Central memory CD8-positive, alpha-beta T cell (primary cell): ENCODE measurements at places on chromosomes 13 and 19.

DNA sequence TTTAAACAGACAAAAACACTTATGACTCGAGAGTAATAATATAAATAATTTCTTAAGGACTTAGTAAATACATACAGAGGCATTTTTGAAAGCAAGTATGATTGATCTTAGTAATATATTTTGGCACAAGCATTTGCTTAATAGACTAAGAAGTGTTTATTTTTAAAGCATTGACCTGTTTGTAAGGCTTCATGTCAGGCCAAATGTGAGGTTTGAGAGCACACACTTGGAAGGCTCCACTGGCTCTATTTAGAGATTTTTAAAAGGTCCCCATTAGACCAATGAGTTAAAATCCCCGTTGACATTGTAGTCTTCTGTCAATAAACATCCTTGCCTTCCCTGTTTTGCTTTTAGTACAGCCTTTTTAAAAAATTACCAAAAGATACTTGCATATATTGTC lies 50.4 kb downstream of the ATP8A2 start:
- DNase-seq = no peak

- no peak for DNase-seq
Observed at GRCh38 chr13:46109451-46109850, 4.6 kb upstream of the CPB2 start.

- no peak for DNase-seq
Observed at GRCh38 chr13:114194853-114195252, 15.8 kb downstream of the CFAP97D2 start.

GRCh38 chr19:45952686-45953505 lies 20.8 kb downstream of the NOVA2 start:
- no peak for DNase-seq

- no peak for DNase-seq
Observed at GRCh38 chr13:24613755-24614154, 66.5 kb upstream of the ATP12A start.

DNA sequence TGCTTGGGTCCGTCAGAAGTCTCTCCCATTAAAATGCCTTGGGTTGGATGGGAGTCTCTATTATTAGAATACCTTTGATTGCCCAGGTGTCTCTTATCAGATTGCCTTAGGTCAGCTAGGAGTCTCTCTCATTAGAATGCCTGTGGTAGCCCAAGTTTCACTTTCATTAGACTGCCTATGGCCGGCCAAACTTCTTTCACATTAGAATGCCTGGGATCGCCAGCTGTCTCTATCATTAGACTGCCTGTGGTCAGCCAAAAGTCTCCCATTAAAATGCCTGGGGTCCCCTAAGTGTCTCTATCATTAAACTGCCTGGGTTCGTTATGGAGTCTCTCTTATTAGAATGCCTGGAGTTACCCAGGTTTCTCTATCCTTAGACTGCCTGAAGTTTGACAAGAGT lies 1476.7 kb downstream of the UQCRFS1 start:
- no peak for DNase-seq

DNA sequence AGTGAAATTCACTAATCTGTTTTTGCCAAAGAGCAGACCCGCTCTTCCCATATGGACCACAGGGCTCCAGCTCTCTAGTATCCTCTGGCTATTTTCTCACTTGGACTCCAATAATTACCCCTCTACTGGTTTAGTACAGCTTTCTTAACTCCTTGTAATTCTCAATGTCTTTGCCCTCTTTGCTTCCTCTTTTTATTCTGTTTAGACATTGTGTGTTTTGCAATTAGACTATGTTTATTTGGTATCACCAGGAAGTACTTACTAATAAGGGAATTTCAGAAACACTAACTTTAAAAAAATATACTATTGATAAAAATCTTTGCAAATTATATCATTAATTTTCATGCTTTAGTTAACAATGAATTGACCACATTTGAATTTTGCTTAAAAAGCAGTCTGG lies 111.6 kb upstream of the OBI1 start:
- DNase-seq = no peak

- no peak for DNase-seq
Observed at GRCh38 chr13:33721724-33722123, 96.2 kb upstream of the RFC3 start.

DNA sequence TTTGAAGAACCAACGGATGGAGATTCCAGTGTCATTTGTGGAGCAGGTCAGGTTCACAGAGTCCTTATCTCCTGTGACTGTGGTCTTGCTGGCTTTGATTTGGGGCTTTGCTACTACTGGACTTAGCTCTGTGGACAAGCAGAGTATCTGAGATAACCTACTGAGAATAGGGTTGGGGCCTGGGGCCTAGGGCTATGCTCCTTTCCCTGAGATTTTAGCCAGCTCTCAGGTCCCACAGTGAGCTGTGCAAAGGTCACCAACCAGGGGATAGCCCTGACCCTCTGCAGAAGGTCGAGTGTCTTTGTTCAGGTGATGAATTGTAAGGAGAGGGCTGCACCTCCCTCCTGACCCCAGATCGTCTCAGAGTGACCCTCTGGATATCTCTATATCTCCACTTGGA lies 9.2 kb downstream of the CEACAM1 start:
- DNase-seq = no peak

DNA sequence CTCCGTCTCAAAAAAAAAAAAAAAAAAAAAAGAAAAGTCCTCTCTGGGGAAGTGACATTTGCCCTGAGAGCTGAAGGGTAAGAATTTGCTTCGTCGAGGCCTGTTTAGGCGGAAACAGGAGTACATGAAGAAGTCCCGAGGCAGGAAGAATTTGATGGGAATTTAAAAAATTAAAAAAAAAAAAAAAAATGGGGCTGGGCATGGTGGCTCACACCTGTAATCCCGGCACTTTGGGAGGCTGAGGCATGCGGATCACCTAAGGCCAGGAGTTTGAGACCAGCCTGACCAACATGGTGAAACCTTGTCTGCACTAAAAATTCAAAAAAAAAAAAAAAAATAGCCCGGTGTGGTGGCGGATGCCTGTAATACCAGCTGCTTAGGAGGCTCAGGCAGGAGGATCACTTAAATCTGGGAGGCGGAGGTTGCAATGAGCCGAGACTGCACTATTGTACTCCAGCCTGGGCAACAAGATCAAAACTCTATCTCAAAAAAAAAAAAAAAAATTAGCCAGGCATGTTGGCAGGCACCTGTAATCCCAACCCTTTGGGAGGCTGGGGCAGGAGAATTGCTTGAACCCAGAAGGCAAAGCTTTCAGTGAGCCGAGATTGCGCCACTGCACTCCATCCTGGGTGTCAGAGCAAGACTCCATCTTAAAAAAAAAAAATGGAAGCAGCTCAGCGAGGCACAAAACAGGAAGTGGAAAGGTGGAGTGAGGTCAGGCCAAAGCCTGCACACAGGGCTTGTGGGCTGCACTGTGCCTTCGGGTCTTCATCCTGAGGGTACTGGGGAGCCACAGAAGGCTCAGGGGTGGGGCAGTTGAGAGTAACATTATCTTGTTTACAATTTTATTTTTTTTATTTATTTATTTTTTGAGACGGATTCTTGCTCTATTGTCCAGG lies 4.9 kb downstream of the BAX start:
- no peak for DNase-seq

GRCh38 chr13:59607780-59608233 lies 555.9 kb downstream of the DIAPH3 start:
- no peak for DNase-seq

GRCh38 chr13:44763615-44764301 lies 187.6 kb upstream of the TSC22D1 start:
- DNase-seq = no peak

GRCh38 chr13:24922387-24922744 lies 158.4 kb downstream of the RNF17 start:
- no peak for DNase-seq

DNA sequence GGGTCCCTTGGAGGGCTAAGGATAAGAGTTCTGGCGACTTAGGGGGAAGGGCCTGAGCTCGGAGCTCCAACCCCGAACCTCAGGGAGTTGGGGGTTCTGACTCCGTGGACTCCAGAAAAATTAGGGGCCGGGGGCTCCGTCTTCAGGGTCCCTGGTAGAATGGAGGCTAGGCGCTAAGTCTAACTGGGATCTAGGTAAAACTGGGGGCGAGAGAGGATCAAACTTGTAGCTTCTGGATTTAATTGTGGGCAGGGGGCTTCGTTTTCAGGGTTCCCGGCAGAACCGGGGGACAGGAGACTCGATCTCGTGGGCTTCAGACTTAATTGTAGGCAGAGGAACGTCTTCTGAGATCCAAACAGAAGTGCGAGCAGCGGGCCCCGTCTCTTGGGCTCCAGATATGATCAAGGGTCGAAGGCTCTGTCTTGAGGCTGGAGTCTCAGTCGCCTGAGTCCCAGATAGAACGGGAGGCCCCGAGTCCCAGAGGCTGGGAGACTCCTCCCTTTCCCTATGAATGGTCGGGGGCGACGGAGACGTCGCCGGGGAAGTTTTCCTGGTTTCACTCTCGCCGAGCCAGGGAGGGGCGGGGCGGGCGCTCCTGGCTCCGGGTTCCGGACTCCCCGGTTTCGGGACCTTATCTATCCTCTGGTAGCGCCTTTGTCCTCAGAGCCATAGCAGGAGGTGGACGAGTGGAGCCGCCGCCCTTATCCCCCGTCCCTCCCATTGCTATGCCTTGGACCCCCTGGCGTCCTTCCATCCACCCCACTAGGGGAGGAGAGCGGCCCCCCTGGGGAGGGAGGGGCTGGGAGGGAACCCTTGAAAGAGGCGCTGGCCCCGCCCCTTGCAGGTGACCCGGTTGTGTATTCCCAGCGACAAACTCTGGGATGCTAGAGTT lies 1.3 kb downstream of the NECTIN2 start:
- DNase-seq = no peak

- no peak for DNase-seq
Observed at GRCh38 chr13:23680845-23681669, 110.8 kb downstream of the TNFRSF19 start.

DNA sequence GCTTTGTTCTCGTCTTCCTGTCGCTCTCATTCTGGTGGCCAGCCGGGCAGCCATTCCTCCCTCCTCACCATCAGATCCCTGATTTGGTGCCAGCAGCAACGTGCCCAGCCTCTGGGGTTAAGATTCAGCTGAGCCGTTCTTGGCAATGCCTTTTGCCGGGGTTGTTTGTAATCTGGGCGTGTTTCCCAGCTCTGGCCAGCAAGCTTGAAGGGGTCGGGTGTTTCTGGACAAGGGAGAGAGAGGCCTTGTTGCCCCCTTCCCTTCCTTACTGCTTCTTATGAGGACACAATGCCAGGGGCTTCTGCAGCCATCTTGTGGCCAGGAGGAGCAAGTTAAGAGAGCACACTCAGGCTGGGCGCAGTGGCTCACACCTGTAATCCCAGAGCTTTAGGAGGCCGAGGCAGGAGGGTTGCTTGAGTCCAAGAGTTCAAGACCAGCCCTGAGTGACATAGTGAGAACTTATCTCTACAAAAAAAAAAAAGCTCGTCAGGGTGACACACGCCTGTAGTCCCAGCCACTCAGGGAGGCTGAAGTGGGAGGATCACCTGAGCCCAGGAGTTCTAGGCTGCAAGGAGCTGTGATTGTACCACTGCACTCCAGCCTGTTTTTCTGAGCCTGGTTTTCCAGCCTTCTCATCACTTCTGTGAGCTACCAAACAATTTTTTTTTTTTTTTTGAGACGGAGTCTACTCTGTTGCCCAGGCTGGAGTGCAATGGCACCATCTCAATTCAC lies 10.7 kb upstream of the CRTC1 start:
- no peak for DNase-seq

DNA sequence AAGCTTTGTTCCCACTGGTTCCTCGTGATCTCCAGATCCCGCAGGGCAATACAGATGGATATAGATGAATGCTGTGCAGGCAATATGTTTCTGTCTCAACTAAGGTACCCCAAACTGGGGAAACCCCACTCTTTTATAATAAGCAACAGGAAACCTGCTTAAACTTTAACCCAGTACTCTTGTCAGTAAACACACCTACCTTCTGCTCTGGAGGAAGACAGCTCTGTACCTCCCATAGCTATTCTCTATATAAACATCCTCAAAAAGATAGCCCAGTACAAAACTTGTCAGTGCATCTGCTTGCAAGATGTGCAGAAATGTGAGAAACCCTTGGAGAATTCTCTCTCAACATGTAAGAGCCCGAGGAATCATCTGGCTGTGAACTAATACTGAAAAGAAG lies 583.6 kb downstream of the OLFM4 start:
- no peak for DNase-seq

DNA sequence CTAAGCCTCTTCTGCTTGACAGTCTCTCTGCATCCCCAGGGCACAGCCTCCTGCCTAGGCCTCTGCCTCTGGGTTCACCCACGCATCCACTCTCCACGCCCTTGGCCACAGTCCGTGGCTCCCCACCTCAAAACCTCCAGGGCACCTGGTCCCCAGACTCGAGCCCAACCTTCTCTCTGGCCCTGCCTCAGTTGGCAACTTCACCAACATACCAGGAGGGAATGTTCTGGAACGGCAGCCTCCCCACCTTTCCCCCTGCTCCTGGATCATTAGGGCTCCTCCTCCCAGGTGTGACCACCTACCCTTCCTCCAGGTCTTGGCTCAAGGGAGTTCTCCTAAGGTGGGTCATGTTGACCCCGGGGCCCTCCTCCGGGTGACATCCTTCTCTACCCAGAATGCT lies 69.1 kb downstream of the SOX1 start:
- DNase-seq = no peak

DNA sequence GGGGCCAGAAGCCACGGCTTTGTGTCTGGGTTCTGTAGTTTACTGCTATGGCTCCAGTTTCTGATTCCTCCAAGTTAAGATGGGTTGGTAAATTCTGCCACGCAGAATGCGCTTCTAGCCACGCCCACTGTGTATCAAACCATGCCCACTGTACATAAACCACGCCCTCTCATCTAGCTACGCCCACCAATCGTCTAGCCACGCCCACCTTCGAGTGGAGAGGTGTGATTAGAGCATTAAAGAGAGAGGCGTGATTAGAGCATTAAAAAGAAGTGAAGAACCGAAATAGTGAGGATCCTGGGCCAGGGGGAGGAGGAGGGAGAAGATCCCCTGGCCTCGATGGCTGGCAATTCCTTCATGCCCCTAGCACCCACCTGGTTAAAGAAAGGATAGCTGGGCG lies 43.7 kb upstream of the ADGRE5 start:
- peak; percentile 21 for DNase-seq

GRCh38 chr19:31315652-31316051 lies 33.6 kb downstream of the TSHZ3 start:
- no peak for DNase-seq

DNA sequence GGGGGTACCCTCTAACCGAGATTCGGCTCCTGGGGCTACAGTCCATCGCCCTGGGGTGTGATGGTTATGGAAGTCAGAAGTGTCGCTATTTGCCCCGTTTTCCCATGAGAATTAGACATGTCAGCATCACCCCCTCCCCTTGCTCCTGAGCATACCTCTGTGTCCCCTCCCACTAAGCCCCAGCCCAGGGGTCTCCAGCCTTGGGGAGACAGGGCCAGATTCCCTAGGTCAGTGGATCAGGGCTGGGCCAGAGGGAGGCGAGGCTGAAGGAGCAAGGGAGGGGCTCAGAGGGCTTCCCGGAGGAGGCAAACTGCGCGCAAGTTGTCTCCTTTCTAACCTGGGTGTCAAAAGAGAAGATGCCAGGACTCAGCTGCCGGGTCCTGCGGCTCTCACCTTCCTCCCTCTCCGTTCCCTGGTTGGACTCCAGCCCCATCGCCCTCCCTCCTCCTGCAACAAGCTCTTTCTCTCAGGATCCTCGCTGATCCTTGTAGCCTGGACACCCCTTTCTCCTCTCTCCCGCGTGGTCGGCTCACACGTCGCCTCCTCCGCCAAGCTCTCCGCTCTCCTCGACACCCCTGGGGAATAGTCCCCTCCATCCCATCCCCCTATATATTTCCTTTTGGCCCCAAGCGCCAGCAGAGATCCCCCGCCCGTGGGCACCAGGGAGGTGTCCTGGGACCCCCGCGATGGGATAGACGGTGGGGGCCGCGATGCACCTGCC lies 459 bp upstream of the TMEM59L start:
- DNase-seq = no peak
